Nucleus accumbens (tissue), 56 donors: ENCODE measurements at places on chromosomes 2 and 18.
A peak's percentile ranks its signal among the peaks of the same experiment; 100 is the strongest.

DNA sequence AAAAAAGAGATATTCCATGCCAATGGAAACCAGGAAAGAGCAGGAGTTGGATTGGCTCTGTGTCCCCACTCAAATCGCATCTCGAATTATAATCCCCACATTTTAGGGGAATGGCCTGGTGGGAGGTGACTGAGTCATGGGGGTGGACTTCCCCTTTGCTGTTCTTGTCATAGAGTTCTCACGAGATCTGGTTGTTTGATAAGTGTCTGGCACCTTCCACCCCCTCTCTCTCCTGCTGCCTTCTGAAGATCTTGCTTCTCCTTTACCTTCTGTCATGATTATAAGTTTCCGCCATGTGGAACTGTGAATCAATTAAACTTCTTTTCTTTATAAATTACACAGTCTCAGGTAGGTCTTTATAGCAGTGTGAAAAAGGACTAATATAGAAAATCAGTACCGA, 355.6 kb downstream of the NBAS start:
- DNase-seq, result no peak

GRCh38 chr18:53625997-53626599, 598.4 kb downstream of the MBD2 start:
- DNase-seq, result no peak

GRCh38 chr18:26003356-26003755, 87.1 kb downstream of the SS18 start:
- no peak for DNase-seq

GRCh38 chr2:167404627-167405284, 516.5 kb downstream of the XIRP2 start:
- no peak for DNase-seq

DNA sequence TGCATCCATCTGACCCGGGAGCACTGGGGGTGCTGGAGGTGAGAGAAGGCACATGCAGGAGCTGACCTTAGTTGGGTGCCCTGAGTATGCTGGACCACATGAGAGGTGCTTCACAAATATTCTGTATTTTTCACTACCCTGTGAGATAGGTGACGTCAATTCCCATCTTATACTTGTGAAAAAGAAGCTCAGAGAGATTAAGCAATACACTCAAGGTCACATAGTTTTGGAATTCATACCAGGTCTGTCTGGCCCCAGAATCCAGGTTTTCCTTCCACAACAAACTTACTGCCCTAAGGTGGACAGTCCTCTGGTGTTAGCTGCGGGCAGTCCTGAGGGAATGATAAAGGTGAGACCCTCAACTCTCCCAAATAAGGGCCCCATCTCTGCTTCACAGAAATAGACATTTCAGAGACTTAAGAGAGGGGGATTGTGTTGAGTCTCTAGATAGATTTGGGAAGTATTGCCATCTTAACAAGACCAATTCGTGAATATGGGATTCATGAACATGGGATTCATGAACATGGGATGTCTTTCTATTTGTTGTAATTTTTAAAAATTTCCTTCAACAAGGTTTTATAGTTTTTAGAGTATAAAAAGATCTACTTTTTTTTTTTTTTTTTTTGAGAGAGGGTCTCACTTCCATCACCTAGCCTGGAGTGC, 64.0 kb upstream of the SMAD7 start:
- no peak for DNase-seq

GRCh38 chr2:5173876-5174535, 518.2 kb upstream of the SOX11 start:
- no peak for DNase-seq

- DNase-seq, result no peak
Observed at GRCh38 chr2:4475618-4476017, 772.2 kb downstream of the DCDC2C start.

GRCh38 chr2:74872389-74872836, 38.5 kb downstream of the HK2 start:
- DNase-seq, result no peak

GRCh38 chr2:40155728-40156127, 296.2 kb downstream of the SLC8A1 start:
- no peak for DNase-seq

- DNase-seq, result peak; percentile 30
Observed at GRCh38 chr18:54269893-54270844, 852 bp downstream of the POLI start.

DNA sequence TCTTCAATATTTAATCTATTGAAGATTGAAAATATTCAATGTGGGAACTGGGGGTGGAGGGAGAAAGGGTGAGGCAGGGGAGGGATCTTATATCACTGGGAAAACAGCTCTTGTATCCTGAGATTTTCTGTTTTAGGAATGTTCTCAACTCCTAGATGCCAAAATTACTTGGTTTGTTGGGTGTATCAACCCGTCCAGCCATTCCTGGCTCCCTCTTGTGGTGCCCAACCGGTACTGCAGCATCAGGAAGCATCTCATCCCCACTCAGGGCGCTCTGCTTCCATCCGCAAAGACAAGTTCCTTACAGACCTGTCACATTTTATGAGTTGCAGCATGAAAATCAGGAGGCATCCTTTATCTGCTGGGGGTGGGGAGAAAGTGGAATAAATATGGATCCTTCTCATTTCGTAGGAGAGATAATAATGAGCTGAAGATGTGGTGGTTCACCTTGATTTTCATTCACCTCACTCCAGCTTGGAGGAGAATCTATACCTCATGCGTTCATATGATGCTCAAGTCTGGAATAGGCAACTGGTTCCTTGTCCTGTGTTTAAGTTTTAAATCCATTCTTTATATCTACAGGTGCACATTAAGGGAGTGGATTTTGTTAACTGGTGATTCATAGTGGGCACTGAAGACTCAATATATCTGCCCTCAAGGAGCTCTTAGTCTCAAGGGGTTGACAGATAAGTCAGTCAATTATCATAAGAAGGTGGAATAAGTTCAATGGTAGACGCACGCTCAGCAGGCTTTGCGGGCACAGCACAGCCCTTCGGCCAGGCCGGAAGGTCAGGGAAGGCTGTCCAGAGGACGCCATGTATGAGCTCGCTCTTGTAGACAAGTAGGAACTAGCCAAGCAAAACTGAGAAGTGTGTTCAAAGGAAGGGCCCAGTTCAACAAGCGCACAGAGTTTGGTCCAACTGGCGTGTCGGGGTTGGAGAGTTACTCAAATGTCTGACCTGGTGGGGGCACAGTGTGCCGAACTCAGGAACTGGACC, 127.3 kb downstream of the RNF144A start:
- peak; percentile 25 for DNase-seq

GRCh38 chr2:234444242-234444730, 52.6 kb downstream of the ARL4C start:
- no peak for DNase-seq

DNA sequence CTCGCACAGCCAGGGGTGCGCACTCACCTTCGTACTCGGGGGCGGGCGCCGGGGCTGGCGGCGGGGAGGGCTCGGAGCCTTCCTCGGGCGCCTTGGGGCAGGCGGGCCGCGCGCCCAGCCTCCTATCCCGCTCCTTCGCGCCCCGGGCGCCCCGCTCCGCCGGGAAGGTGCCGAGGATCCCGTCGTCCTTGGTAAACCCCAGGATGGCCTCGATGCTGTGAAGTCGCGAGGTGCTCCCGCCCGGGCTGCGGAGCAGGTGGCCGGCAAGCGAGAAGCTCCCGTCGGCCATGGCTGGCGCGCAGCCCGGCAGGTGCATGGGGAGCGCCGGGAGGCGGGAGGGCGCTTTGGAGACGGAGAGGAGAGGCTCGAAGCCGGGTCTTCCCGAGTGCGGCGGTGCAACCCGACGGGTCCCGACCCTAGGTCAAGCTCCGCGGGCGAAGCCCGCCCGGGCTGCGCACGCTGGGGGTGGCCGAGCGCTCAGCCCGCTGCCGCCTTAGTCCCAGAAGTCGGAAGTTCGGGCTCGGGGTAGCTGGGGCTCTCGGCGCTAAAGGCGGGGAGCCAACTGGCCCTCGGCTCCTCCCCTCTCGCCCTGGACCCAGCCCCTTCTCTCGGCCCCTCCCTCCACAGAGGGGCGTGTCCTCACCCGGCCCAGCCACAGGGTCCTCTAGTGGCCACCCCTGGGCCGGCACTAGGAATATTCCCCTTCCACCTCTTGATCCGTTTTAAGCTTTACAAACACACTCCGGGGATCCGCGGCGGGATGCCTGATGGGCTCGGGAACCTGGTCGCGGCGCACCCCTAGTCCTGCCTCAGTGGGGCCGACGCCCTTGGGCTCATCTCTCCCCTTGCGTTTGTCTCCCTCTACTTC, at the start of gene RAX:
TSS of gene RAX (minus strand) at position 564 of the 868 bp plus-strand sequence. CDS start at position 316, 248 bp downstream.
- DNase-seq, result no peak

DNA sequence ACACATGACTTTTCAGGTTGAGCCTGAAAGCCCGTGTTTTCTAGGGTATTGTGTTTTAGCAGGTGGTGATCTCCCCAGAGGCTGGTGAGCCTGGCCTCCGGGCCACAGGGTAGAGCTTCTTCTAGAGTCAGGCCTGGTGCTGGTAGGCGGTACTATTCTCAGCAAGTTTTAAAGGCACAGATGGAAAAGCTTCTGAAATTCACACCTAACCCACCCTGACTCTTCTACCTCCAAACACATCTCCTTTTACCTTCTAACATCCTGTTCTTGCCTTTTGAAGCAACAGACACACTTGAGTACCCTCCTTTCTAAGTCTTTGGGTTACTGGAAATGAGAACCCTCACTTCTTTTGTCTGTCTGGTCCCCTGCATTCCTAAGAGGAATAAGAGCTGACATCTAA, 191.1 kb downstream of the SETBP1 start:
- no peak for DNase-seq

DNA sequence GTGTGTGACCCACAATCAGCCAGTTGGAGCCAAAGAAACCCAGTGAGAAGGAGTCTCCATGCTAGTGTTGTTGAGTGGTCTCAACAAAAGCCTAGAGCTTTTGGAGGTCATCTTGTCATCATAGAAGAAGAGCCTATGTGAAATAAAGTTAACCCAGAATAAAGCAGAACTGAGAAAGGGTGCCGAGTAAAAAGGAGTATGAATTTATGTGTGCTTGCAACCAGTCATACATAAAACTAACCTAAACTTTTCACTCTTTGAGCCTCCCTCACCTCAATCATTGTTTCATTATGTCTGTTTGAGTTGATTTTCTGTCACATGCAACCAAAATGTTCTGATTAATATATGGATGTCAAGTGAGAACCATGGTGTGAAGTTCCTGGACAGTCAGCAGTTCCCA, 599.3 kb upstream of the ZEB2 start:
- DNase-seq, result no peak

DNA sequence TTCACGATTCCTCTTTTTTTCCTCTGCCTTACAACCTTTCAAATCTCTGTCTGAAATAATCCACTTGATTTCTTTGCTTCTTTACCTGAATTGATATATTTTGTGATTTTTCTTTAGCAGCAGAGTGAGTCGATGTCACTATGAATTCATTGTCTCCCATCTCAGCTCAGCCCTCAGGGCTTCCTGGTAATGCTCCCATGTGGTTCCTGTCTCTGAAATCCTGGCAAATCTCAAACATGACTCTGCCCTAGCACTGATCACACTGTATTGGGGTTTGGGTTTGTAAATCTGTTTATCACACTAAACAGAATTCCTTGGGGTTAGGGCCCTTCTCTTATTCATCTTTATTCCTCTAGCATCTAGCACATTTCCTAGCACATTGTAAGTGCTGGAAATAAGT, 43.0 kb upstream of the MSTN start:
- no peak for DNase-seq

DNA sequence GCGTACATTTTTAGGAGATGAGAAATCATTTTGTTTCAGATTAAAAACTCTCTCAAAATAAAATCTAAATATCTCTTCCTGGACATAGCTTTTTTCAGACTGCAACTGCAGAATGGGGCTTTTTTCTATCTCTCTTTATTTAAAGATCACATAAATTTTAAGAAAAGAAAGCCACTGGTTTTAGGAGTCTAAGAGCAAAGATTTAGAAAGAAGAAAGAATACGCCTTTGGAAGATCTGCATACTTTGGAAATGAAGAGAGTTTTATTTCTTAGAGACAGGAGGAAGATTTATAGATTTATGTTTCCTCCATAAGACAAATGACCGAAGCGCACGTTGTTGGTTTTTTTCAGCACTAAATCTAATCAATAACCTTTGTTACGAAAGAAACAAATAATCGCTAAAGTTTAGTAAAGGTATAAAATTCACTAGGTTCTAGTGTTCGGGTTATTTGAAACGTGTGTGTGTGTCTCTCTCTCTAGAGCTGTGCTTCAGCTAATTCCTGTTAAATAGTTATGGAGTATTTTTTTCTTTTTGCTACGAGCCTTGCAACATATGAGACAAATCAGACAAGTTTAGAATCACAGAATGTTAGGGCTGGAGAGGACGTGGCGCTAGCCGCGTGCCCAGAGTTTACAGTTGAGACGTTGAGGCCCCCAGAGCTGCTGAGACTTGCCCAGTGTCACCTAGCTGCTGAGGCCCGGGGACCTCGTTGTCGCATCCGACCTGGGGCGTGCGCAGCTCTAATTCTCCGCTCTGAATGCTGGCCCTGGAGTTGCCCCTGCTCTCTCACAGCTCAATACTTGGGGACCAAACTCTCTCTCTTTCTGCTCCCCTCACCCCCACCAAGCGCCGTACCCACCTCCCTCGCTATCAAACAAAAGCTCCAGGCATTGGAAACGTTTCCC, 69.9 kb downstream of the CTAGE1 start:
- DNase-seq, result no peak

GRCh38 chr2:69494126-69494525, 56.9 kb upstream of the NFU1 start:
- DNase-seq, result no peak

GRCh38 chr2:105595536-105595935, 149.2 kb upstream of the NCK2 start:
- no peak for DNase-seq

- DNase-seq, result no peak
Observed at GRCh38 chr2:36554531-36554930, 43.4 kb downstream of the FEZ2 start.

GRCh38 chr2:217942731-217943335, 60.0 kb downstream of the TNS1 start:
- DNase-seq, result peak; percentile 64

GRCh38 chr2:227398684-227399670, 11.2 kb upstream of the SCYGR1 start:
- DNase-seq, result no peak

GRCh38 chr2:152408254-152408653, 73.3 kb downstream of the FMNL2 start:
- DNase-seq, result no peak

DNA sequence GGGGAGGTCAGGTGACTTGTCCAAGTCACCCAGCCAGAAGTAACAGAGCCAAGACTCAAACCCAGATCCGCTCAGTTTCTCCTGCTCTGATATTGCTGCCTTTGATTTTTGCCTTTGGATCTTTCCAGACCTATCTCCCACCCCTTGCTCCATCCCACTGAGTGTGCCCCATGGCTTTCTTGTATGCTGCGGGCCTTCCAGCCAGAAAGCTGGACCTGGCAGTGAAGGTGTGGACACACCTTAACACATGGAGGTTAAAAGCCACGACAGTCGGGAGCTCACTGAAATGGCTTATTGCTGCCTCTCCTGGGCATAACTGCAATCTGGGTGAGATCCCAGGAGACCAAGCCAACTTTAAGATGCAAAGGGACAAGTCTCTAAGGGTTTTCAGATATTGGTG, 86.7 kb downstream of the LONRF2 start:
- no peak for DNase-seq

DNA sequence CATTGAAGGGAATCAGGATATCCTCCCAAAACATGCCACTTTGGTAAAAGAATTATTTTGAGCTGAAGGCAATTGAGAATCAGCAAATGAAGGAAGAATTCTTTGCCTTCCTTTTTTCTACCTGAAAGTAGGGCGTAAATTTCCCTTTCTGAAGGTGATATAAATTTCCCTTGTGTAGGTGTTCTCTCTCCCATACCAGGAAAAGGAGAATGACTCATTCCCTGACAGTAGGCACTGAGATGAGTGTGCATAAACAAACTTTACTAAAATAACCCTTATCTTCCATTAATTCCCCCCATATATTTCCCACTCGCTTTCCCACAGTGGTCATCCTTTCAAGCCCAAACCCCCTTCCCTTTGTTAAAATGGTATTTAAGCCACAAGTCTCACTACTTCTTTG, 1339.0 kb downstream of the LRP1B start:
- DNase-seq, result no peak
